ENCODE measurements at places on chromosomes 5 and 9. TPM values are rescaled to one million over a fixed set of nuclear protein-coding genes. Genes with fewer than 3 reads are reported as not detected.

Gene WNT8A
- 0.26 TPM for total RNA-seq

Gene SLC34A1
- not detected for total RNA-seq

Gene KLHL3
- 12.8 TPM for total RNA-seq

Gene CDO1
- 12.2 TPM for total RNA-seq

Gene MAP1B
- 67.1 TPM for total RNA-seq

Gene IL17B
- total RNA-seq = not detected

Gene TRPM6
- 0.86 TPM for total RNA-seq

Gene MLANA
- total RNA-seq = not detected

Gene SPAAR
- not detected for total RNA-seq

Gene SCGB3A1
- total RNA-seq = not detected
